ENCODE measurements at places on chromosomes 12 and 14.

DNA sequence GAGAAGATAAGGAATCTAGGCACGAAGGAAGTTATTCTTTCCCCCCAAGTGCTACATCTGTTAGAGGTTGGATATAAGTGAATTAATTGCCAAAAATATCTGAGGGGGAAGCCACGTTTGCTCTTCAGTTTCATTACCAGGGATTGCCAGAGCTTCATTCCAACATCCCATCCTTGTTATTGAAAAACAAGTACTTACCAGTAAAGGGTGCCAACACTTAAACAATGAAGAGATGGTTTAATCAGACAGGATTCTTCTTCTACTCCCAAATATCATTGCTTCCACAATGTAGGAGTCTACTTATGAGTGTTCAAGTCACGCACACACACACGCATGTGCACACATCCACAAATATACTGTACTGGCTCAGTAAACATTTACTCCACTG lies 312.4 kb downstream of the RPAP3 start:
- no peak for DNase-seq

- no peak for DNase-seq
Observed at GRCh38 chr14:105326568-105326867, 12.0 kb downstream of the PACS2 start.

- no peak for DNase-seq
Observed at GRCh38 chr14:100526057-100526456, 61.2 kb downstream of the BEGAIN start.

DNA sequence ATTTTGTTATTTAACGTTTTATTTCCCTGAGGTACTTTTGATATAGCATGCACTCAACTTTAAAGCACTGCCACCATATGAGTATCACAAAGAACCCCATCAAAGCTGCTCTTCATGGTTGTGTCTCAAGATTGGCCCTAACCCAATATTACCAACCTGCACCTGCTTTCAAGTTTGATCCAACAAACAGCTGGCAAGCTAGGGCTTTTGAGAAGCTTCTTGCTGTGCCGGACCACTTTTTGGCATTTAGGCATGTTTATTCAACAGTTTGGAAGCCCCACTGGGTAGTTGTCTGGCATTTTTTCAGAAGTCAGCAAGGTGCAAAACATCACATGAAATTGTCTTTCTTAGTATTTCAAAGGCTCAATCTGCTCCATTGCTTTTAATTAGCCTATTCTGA lies 137.2 kb upstream of the PLEKHA5 start:
- DNase-seq = no peak
